Fibroblast of pulmonary artery (primary cell): ENCODE measurements at places on chromosomes 5 and 9.

DNA sequence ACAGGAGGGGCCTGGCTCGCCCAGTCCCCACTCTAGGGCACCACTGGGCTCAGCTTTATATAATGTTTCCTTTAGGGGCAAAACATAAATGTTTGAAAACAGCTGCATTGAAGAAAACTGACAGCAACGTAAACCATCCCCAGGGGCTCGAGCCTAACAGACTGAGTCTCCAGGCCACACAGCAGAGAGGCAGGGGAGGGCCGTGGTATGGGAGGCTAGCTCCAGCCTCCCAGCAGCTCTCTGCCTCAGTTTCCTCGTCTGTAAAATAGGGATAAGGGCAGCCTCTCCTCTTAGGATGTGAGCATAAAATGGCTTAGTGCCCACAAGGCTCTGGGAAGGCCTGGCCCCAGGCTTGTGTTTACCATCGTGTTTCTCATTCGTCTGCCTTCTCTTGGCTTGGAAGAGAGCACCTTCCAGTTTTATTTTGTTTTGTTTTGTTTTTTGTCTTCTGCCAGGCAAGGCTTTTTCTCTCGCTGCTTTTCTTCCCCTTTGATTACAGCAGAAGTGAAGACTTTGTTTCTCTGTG, 2.7 kb downstream of the ANKRD33B start:
- DNase-seq: no peak

- DNase-seq: peak; percentile 100
These were observed 221.6 kb downstream of the NR2F1-AS1 start for GRCh38 chr5:93359296-93359959.

- no peak for DNase-seq
These were observed 548.5 kb upstream of the ZNF462 start for GRCh38 chr9:106314476-106314875.

DNA sequence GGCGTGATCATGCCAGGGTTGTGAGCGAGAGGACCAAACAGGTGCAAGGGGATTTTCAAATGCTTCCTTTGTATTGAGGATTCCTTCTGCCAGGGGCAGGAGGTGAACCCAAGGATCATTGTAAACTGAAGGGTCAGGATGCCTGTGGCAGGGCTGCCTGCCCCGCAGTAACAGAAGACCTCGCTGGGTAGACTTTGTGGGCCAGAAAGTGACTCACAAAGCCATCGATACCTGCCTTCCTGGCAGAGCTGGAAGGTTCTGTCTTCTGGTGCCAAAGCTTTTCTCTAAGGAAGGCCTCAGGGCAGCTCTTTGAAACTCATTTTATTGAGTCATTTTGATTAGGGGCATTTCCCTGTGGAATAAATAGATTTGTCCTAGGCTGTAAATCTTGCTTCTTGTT, 223.4 kb downstream of the ICE1 start:
- no peak for DNase-seq

DNA sequence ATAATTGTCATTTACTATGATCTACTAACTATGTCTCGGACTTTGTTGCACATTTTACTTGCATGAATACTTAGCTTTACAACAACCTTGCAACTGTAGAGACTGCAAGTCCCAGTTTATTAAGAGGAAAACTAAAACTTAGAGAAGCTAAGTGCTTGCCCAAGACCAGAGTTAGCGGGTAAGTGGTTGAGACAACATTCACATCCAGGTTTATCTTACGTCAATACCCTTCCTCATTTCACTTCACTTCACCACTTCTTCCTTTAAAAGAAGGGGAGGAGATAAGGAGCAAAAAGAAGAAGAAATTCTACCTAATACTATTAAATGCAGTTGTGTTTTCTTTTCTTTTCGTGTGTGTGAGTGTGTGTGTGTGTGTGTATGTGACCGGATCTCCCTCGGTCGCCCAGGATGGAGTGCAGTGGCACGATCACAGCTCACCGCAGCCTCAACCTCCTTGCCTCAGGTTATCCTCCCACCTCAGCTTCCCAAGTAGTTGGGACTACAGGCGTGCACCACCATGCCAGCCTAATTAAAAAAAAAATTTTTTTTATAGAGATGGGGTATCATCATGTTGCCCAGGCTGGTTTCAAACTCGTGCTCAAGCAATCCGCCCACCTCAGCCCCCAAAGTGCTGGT, 37.4 kb downstream of the MEGF9 start:
- no peak for DNase-seq

- peak; percentile 83 for DNase-seq
These were observed 29.0 kb upstream of the CCNG1 start for GRCh38 chr5:163408311-163408923.

DNA sequence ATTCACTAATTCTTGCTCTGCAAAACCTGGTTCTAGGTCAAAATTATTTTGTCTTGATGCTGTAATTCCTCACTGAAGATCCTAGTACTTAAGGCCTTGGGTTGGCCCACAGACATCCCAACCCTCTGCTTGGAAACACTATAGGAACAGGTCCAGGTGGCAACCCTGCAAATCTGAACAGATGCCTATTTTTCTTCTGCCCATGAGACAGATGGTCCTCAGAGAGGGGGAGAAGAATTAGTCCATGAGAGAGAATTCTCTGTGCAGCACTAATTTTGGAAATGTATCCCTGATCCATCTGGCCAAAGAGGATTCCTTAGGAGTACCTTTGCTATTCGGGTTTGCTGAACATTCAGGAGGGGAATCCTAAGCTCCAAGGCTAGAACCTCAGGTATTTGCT, 156.3 kb downstream of the ELAVL2 start:
- no peak for DNase-seq

GRCh38 chr5:124395287-124395686, 351.2 kb downstream of the ZNF608 start:
- no peak for DNase-seq

DNA sequence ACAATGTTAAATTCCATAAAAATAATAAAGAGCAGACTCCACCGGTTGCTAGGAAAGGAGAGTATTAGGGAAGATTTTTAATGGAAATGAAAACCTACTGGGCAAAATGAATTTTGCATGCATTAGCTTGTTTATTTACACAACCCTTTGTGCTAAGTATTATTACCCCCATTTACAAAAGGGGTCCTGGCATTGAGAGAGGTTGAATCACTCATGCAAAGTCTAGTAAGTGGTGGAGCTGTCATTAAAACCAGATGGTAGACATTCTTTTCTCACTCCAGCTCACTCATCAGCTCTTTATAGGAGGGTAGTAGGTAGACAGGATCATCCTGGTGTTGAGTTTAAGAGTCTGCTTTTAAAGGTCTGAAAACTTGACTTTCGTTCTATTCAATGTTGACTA, 395.1 kb downstream of the PLK2 start:
- DNase-seq: no peak

DNA sequence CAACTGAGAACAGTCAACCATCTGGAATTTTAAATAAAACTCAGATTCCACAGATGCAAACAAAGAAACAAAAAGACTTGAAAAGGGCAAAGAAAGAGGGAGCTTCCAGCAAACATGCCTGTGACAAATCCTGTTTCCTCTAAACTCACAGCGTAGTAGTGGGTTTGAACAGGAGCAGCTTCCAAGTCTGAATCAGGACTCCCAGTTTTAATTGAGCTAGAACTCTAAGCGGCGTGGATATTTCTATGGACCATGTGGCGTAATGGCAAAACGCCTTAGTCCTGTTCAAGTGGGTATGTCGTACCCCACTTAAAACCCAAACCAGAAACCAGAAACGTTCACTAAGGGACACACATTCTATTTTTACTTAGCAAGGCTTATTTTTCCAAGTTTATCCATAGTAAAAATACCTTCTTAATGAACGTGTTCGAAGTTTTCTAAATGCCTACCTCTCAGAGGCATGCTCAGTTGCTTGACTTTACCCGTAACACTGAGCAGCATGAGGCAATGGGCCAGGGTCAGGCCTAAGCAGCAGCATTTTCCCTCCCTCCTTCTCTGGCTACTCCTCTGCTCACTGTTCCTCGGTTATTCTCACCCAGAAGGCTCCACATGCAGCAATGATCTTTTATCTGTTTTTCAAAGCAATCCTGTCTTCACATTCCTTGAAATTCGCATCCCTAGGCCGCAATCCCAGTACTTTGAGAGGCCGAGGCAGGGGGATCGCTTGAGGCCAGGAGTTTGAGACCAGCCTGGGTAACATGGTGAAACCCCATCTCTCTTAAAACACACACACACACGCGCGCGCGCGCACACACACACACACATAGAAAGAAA, 77.9 kb downstream of the FNBP1 start:
- DNase-seq: peak; percentile 62

- DNase-seq: peak; percentile 65
These were observed 46.0 kb downstream of the SLC44A1 start for GRCh38 chr9:105290418-105290817.

- no peak for DNase-seq
These were observed 236.7 kb downstream of the PIK3R1 start for GRCh38 chr5:68452286-68452685.

GRCh38 chr5:146753641-146754040, 124.9 kb downstream of the PPP2R2B start:
- no peak for DNase-seq

DNA sequence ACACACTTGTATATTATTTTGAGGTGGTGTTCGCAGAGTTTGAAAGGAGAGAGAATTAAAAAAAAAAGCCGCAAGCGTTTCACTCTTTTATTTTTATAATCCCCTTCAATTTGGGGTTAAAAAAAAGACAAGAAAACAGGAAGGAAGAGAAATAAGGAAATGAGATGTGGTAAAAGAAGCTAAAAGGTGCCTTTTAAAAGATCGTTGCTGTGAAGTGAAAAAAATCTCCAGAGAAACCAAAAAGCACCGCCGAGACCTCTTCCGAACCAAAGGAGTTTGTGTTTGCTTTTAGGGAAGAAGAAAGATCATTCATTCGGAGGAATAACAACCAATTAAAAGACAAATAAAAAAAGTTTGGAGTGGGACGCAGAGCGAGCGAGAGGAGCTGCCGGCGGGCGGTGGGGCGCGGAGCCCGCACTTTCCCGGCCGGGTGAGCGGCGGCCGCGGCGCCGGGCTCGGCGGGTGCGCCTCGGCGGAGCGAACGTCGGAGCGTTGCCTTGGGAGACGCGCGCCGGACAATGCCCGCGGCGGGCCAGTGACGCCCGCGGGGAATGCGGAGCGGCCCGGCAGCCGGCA, 355 bp downstream of the TLE4 start:
- DNase-seq: no peak

DNA sequence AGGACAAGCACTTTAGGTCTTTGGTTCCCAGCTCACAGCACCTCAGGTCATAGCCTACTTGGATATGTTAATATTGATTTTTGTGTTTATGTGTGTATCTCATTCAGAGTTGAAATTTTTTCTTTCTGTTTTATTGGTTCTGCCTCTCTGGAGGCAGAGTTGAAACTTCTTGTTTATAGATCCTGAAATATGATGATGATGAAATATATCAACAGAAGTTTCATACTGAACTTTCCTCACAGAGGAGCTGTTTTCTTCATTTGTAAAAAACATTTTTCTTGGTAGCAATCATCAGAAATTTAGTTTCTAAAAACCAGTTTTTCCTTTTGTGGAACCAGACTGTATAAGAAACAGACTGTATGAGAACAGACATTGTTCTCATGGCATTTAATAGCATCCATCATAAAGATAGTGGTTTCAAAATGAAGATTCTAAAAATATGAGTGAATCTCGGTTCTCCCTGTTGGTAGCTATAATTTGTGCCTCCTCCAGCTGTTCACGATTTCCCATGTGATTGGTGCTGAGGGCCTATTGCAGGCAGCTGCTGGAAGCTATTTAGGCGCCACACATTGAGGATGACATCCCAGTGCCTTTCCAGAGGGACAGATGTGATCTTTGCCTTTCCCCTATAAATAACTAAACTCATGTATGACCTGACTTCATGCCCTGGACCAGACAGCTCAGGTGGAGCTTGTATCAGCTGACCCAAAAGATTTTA, 39.5 kb upstream of the CFAP157 start:
- no peak for DNase-seq

DNA sequence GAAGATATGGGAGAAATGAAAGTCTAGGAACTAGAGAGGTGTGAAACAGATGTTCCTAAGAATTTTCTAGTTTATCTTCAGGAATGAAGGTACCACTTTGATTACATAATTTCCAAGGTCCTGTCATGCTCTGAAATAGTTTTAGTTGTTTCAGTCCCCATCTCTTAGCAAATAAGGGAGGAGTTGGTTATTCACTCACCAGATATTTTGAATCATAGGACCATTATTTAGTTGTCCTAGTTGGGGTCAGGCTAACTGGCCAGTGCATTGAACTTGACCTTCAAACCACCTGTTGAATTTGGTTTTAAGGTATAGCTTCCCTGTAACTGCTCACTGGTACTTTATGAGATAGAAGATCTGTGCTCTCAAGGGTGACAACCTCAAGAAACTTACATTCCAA, 53.9 kb upstream of the TNFAIP8 start:
- DNase-seq: no peak

DNA sequence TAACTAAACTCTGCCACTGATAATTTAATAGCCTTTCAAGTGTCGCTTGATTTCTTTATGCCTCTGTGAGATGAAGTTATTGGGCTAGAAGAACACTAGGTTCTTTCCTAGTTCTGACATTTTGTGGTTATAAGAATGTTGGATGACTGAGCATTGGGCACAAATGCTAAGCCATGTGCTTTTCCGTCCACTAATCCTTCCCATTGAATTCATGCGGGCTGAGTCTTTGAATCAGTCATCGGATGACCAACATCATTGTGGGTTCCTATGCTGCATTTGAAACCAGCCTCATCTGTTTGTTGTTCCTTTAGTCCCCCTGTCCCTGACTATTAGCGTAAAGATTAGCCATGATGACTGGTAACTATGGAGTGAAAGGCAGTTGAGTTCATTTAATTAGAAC, 58.5 kb downstream of the ALDH1A1 start:
- no peak for DNase-seq

- peak; percentile 79 for DNase-seq
These were observed 18.7 kb downstream of the PCDHGC5 start for GRCh38 chr5:141507387-141508091.

DNA sequence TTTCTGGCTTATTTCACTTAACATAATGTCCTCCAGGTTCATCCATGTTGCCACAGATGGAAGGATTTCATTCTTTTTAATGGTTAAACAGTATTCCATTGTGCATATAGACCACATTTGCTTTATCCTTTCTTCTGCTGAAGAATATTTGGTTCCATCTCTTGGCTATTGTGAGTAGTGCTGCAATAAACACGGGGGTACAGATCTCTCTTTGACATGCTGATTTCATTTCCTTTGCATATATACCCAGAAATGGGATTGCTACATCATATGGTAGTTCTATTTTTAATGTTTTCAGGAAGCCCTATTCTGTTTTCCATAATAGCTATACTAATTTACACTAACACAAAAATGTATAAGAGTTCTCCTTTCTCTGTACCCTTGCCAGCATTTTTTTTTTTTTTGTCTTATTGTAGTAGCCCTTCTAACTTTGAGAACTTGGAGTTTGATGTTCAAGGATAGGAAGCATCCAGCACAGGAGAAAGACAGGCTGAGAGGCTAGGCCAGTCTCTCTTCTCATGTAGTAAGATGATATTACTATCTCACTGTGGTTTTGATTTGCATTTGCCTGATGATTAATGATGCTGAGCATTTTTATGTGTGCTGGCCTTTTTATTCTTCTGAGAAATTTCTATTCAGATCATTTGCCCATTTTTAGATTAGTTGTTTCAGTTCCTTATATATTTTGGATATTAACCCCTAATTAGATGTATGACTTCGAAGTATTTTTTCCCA, 592.2 kb upstream of the ZNF608 start:
- peak; percentile 42 for DNase-seq

GRCh38 chr9:108525186-108525585, 330.6 kb downstream of the ACTL7B start:
- DNase-seq: no peak
